ENCODE measurements at places on chromosomes 7 and 10.

- DNase-seq, result no peak
Measured at GRCh38 chr10:33216661-33217427, 117.6 kb downstream of the NRP1 start.

GRCh38 chr7:143396625-143397556 lies 11.8 kb downstream of the EPHA1 start:
- DNase-seq, result no peak

GRCh38 chr7:101731502-101732084 lies 85.8 kb upstream of the CUX1 start:
- no peak for DNase-seq

- DNase-seq, result no peak
Measured at GRCh38 chr10:93462881-93463280, 19.3 kb downstream of the MYOF start.

Measured in Jurkat, Clone E6-1 (cell line).